ENCODE measurements at places on chromosomes 1 and 21.

DNA sequence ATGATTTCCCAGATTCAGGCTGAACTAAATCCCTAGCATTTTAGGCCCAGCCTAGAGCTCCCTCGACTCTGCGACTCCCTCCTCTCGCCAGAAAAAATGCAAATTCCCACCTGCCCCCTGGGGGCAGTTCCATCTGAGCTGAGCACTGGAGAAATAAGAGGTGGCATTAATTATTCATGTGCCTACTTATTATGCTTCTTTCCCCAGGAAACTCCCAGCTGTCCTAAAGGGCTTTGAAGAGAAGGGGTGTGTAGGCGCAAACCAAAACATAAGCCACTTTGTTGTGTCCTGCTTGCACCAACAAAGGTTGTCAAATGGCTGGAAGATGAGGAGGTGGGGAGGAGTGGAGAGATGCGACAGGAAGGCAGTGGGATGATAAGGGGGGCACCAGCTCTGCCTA, 41.4 kb upstream of the GOLT1A start:
- peak; percentile 29 for DNase-seq

GRCh38 chr1:209769171-209769904, 13.5 kb downstream of the TRAF3IP3 start:
- DNase-seq = no peak

GRCh38 chr1:145773423-145773822, 50.5 kb downstream of the RNF115 start:
- DNase-seq = no peak

GRCh38 chr1:240646571-240647240, 34.8 kb upstream of the GREM2 start:
- DNase-seq = no peak

DNA sequence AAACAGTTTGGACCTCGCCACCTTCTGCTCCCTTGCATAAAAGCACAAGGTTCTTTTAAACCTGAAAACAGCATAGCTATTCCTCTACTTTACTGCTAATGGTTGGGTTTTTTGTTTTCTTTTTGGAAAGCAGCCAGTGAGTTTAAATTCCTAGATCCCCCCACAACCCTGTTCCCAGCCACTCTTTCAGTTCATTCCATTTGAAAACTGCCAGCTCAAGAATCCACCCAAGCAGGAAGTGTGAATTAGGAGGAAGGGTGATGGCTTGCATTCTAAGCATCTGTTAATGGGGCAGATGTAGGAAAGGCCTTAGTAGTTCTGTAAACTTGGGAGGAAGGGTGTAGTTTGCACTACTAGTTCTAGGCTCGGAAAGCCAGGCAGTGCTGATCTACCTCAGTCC, 172.9 kb upstream of the HOOK1 start:
- DNase-seq = no peak

- DNase-seq = no peak
These were observed 16.7 kb upstream of the GPX7 start for GRCh38 chr1:52585474-52585873.

DNA sequence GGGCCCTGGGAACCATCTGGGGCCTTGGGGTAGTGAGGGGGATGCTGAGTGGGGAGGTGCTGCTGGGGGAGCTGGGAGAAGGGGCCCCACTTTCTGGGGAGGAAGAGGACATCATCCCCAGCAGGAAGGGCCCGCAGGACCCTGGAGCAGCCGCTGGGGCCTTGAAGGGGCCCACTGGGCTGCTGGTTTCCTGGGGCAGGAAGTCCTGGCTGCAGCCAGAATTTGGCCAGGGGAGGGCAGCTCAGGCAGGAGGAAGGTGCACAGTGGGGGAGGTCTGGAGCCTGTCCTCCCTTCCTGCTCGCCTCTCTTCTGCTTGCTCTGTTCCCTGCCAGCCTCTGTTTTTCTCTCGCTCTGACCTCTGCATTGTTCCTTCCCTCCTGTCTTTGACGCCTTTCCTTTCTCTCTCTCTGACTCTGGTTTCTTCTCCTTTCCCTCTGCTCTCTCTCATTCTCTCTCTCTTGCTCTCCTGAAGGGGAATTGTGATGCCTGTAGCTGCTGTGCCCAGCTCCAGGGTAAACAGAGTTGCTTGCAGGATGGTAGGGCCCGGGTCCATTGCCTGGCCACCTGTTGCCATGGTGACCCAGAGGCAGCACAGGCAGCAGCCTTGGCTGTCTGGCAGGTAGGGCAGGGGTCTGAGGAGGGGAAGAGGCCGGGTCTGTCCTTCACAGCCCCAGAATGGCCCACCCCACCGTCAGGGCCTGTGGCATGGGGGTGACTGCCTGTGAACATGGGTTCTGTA, 23.9 kb downstream of the ACOT11 start:
- DNase-seq = no peak

Measured in NCI-H1417 (cell line).